ENCODE measurements at places on chromosomes 2 and 18.

DNA sequence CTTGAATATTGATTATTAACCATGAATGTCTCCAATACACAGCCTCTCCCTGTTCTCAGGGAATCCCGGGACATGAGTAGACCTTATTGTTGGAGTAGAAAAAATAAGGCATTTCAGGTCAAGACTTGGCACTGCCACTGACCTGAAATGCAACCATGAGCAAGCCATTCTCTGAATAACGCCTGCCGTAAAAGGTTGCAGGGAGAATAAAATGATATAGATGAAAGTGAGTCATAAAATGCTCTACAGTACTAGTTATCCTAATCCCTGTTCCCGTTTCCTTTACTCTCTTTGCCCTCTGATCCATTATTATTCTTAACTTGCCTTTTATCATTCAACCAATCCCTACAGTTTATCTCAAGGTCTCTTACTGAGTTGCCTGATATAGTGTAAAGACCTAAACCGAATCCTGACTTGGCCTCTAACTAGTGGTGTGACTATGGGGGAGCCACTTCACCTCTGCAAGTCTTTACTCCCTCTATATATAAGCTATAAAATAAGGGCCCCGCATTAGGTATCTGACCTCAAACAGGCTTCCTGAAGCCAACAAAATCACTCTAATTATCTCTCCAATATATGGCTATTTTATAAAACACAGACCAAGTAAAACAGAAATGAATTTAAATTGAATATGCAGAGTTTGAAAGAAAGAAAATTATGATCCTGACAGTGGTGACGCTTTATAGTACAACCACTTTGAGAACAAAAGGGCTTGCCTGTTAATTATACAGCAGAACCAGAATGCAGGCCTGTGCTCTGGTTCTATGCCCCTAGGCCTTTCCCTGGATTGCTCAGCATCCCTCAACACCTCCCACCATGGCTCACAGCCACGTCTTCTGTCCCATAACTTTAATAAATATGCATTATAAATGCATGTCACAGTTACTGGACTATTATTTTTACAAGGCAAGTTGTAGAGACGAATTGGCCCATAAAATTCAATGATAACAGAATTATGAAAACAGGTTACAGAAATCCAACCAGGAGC is 183.1 kb downstream of the STK39 start:
- no peak for DNase-seq

DNA sequence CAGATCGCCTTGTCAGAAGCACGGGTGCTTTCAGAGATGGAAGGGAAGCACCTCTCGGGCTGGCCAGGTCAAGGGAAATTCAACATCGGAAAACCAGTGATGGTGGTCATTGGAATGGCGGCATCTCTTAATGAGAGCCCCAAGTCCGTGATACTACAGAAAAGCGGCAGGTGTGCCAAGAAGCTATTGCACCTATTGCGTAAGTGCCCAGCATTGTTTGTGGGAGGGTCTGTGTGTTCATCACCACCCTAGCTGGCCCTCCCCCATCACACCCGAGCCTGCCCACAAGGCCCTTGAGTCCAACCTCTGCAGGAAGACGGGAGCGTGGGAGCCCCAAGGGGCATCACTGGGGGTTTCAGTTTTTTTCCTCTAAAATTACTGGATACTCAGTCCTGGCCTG is 100.7 kb downstream of the DGKD start:
- no peak for DNase-seq

DNA sequence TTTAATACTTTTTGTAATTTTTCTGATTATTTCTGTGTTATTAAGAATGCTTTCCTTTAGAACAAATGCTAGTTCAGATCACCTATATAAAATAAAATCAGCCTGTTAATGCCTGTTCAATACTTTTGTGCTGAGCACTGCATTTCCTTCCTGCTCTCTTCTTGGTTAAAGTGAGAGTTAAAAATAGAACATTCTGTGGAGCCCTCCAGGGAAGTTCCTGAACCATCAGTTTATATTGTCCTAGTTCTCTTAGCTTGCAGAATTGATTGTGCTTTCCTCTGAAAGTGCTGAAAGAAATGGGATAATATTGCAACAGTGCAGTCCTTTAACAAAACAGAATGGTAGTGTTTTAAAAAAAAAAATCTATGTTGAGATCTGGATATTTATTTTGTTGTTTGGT is 74.6 kb upstream of the UBXN4 start:
- peak; percentile 30 for DNase-seq

DNA sequence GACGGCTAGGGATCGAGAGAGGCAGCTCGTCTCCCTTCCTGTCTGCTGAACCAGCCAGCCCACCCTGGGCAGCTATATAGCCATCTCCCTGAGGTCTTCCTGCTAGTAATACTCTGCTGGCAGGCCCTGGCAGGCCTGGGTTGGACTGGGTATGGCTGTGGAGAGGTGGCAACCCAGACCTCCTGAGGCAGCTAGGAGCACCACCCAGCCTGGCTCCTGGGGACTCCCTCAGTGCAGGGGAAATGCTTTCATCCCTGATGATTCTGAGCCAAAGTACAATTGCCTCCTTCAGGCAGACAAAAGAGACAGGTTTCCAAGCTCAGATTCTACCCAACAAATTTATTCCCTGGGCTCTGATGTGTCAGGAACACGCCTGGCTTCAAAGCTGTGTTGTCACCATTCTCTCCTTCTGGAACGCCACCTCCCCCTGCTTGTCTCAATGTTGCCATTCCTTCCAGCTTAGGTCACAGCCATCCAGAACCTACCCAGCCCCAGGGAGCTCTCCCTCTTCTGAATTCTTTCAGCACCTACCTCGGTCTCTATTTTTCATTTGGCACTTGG is 4.7 kb upstream of the DNAJB2 start:
- DNase-seq = no peak

- no peak for DNase-seq
Observed at GRCh38 chr2:179048099-179048498, 1.8 kb downstream of the CCDC141 start.

GRCh38 chr2:134131681-134132489 is 122.0 kb upstream of the MGAT5 start:
- no peak for DNase-seq

GRCh38 chr2:178892751-178893625 is 85.8 kb upstream of the TTN start:
- no peak for DNase-seq

DNA sequence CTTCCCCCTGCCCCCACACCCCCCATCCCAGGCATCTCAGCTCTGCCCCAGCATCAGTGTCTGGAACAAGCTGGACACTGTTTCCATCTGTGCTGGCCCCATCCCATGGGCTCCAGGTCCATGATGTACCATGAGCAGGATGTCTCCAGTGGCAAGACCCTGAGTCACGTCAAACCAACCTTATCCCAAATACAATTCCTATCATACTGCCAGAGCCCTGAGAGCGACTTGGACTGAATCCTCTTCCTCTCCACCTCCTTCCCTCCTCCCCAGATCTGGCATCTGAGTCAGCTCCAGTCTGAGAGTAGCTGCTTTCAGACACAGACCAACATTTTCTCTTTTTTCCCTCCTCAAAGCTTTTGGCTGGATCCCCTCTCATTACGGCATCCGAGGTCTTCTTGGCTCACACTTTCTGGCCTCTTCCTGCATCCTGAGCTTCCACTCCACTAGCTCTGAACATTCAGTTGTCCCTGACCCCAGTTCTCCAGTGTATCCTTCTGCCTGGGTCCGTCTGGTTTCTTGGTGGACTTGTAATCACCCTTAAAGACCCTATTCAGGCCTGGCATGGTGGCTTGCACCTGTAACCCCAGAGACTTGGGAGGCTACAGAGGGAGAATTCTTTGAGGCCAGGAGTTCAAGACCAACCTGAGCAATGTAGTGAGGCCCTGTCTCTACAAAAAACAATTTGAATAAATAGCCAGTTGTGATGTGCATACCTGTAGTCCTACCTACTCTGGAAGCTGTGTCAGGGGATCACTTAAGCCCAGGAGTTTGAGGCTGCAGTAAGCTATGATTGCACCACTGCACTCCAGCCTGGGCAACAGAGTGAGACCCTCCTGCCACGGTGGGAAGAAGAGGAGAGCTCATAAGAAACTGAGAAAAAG is 68.3 kb downstream of the ACKR3 start:
- no peak for DNase-seq

- DNase-seq = no peak
Observed at GRCh38 chr2:235669983-235670962, 176.4 kb downstream of the AGAP1 start.

DNA sequence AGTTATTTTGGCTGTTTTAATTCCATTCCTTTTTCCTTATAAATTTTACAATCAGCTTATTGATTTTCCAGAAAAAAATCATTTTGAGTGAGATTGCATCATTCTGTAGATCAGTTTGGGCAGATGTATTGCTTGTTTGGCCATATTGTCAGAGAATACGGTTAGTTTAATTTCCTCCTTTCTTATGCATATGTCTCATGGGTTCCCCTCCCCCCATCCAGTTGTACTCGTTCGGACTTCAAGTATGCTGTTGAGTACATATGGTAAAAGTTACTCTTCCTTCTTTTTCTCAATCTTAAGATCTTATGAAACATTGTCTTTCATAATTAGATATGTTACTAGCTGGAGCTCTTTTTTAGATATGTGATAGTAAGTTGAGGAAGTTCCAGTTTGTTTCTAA is 131.2 kb upstream of the TTC27 start:
- no peak for DNase-seq

GRCh38 chr2:227029426-227030105 is 134.4 kb downstream of the COL4A4 start:
- DNase-seq = no peak

DNA sequence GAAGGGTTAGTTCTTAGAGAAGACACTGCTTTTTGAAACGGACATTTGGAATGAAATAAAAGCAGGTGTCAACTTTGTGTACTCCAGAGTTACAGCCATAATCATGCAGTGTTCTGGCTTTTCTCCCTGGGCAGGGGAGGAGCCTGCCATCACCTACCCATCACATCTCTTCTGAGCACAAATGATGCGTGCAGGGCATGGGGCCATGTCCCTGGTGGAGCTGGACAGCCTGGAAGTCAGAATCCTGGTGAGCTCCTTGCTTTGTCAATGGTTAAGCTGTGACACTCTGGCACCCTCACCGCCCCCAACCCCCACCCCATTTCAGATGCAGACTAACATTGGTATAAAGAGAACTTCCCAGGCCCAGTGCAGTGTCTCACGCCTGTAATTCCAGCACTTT is 53.1 kb downstream of the PDCL3 start:
- no peak for DNase-seq

DNA sequence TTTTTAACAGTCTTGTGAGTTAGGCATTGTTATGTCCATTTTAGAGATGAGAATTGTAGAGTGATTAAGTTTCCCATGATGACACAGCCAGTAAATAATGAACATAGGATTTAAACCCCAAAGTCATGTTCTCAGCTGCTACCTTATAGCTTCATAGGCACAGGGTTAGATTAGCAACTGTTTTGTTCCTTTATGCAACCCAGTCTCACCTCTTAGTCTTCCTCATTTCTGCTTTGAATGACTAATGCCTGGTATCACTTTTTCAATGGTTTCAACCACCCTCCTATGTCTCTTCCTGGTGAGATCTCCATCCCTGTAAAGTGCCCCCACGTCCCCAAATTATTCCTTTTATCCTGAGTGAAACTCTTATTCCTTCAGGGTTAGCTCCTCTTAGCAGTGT is 44.3 kb downstream of the MFSD6 start:
- DNase-seq = no peak

- DNase-seq = peak; percentile 87
Observed at GRCh38 chr2:163345795-163346573, 389.8 kb downstream of the FIGN start.

- no peak for DNase-seq
Observed at GRCh38 chr2:153641046-153641445, 162.5 kb upstream of the RPRM start.

DNA sequence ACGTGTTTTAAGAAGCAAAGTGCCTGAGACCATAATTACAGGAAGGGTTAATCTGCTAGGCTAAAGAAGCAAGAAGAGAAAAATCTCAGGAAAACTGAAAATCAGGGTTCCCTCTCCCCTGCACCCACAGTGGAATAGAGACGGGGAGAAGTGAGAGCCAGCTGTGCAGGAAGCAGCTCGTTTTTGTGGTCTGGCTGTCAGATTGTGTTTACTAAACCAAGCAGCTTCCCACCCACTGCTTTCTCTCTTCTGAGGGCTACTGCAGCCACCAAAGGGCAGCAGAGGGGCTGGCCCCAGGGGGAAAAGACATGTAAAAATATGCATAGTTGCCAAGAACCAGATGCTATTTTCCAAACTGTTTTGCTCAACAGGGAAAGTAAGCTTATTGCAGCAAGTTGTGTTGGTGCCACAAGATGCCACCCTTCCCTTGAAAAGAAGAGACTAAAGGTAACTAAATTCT is 72.6 kb upstream of the THUMPD2 start:
- DNase-seq = peak; percentile 67

DNA sequence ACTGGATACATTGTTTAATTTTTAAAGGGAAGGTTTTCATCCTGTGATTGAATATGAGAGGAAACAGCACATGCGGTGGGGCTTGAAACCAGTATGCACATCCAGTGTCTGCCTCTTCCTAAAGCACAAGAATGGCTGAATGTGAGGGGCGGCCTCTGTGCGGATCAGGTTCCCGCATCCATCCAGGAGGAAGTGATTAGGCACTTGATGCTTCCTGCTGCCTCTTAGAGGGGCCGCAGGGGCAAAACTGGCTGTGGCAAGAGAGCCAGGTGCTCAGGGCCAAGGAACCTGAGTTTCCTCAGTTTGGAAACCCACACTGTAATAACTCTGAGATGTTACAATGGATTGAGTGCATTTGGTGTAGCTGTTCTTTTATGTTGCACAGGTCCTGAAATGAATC is 48.8 kb downstream of the THNSL2 start:
- DNase-seq = no peak

GRCh38 chr18:58249712-58250111 is 205.7 kb downstream of the NEDD4L start:
- no peak for DNase-seq

DNA sequence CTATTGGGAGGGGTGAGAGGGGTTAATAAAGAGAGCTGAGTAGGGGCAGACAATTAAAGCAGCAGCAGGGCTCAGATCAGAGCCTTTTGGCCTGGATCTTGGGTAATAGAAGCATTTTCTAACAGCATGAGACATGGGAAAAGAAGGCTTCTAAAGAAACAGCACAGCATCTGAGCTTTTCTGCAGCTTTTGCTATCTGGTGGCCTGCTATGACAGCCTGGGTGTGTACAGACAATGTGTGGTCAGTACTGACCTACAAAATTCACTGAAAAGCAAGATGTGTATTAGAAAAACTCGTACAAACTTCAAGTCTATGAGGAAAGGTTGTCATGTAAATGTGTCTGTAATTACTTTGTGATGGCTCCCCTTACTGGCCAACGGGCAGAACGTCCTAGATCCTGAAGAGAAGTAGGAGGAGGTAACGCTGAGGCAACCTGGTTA is 95.6 kb downstream of the GALNT3 start:
- peak; percentile 26 for DNase-seq

- no peak for DNase-seq
Observed at GRCh38 chr2:44207102-44207501, 38.4 kb downstream of the PPM1B start.

GRCh38 chr2:120729406-120730399 is 6.0 kb upstream of the GLI2 start:
- DNase-seq = no peak

GRCh38 chr2:143823876-143824275 is 694.7 kb downstream of the ARHGAP15 start:
- no peak for DNase-seq

GRCh38 chr2:227889336-227889735 is 17.9 kb downstream of the DAW1 start:
- DNase-seq = no peak
